H54 (cell line): ENCODE measurements at places on chromosomes 3 and 15.

GRCh38 chr3:152084441-152085158 is 184.1 kb upstream of the MBNL1 start:
- no peak for DNase-seq

- DNase-seq: no peak
These were observed 555.9 kb downstream of the RSL24D1 start for GRCh38 chr15:54640873-54641272.

GRCh38 chr3:101120039-101120438 is 126.8 kb upstream of the ABI3BP start:
- no peak for DNase-seq

DNA sequence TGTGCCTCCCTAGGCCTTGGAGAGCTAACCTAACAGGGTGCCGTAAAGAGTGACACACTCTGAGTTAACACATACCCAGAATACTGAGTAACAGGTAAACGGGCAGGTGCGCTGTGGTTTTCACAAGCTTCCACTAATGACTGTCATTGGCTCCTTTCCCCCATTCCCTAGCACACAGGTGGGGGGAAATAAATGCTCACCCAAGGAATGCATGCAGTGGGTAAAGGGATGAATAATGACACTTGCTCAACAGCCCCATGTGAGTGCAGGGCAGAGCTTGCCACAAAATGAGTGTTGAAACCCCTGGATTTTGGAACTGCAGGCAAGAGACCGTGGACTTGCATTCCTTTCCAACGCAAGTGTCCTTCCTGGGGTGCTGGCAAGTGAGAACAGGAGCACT is 57.6 kb downstream of the ADAMTS17 start:
- DNase-seq: no peak

DNA sequence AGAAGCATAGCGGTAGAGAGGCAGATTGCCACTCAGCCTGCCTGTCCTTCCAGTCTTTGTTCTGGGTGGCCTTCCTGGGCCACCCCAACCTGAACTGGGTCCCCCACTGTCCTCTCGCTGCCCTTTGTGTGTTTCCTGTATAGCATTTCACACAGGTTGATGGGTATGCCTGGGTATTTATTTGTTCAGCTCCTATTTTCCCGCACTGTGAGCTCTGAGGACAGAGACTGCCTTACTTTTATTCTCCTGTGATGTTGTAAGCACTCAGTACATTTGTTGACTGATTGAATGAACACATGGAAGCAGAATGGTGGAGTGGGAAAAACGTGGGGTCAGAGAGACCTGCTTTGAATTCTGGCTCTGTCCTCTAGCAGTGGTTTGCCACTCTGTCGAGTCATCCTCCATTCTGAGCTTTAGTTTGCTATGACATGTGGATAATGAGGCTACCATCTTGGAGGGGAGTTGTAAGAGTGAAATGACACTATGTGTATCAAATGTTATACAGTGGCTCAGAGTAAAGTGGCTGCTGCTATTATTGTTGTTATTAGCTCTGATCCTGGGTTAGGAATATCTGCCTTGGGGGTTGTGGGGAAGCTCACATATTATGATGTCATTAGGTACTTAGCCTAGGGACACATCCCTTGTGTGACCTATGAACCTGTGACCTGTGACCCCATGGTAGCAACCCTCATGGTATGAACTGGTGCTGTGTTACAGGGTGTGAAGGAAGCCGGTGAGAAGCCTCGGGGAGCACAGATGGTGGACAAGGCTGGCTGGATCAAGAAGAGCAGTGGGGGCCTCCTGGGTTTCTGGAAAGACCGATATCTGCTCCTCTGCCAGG is 6.4 kb downstream of the PLEKHO2 start:
- no peak for DNase-seq

- DNase-seq: no peak
These were observed 20.1 kb upstream of the IGF1R start for GRCh38 chr15:98628216-98628615.

- no peak for DNase-seq
These were observed 793.0 kb downstream of the MCTP2 start for GRCh38 chr15:95024351-95024750.

DNA sequence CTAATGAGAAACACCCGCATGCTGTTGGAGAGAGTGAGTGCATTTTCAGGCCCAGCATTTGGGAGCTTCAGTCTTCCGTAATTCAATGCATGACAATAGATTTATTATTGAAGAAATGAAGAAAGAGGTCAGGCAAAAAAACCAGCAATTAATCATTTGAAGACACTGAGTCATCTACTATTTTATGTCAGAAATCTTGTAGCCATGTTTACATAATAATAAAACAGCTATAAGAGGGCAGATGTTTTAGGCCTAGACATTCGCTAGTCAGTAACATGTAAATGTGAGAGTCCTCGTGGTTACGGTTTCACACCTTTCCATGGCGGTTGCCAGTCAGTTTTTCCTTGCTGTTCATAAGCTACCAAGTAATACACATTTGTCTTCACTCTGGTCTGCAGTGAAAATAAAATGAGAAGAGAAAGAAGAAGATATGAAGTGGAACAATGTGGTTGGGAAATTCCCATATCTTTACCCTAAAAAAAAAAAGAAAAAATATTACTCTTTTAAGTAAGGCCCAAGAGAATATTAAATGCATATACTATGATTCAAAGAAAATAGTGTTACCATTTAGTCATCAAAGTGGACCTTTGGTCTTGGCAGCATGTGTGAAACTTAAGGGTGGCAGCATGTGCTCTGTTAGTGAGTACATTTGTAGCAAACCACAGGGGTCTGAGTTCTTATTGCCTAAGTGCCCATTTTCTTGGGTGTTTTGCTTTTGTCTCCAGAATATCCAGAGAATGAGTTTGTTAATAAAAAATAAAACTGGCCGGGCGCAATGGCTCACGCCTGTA is 140.5 kb upstream of the TBL1XR1 start:
- no peak for DNase-seq

DNA sequence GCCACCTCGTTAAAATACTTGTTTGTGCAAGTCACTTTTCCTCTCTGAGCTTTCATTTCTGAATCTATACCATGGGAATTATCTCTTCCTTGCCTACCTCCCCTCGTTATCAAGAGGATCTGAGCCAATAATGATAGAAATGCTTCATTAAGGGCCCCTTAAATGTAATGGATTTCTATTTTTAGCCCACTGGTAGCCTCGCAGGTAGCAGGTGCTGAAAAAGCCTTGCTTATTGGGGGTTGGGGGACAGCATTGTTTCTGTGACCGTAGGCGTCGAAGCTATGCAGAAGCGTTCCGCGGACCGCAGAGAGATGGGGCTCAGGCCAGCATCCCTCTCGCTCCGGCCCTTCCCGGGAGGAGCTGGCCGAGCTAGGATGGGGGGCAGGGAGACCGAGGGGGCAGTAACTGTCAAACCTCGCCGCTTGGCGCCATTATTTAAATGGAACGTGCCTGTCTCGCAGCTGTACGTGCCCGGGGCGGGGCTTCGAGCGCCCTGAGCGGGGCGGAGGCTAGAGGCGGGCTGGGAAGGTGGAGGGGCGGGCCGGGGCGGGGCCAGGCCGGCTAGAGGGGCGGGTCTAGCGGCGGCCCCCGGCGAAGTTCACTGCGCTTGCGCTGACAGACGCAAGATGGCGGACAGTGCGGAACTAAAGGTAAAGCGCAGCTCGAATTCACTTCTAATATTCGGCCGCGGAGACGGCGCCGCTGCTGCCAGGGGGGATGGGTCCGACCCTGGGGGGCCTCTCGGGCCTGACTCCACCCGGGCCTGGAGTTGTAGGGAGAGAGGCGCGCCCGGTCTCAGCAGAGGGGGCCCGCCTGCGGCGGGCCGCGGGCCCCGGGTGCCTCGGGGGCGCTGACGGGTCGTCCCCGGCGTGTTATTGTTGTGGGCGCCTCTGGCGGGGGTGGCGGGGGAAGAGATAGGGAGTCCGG is at the start of gene PIAS1:
Gene PIAS1 (plus strand): TSS at position 615 of the 927 bp plus-strand sequence. CDS start 12 bp downstream, at position 627.
- peak; percentile 65 for DNase-seq

- DNase-seq: peak; percentile 65
These were observed 4.4 kb upstream of the SYNM start for GRCh38 chr15:99100245-99101173.

- DNase-seq: no peak
These were observed 20.6 kb upstream of the UBE2E1 start for GRCh38 chr3:23785097-23785645.

DNA sequence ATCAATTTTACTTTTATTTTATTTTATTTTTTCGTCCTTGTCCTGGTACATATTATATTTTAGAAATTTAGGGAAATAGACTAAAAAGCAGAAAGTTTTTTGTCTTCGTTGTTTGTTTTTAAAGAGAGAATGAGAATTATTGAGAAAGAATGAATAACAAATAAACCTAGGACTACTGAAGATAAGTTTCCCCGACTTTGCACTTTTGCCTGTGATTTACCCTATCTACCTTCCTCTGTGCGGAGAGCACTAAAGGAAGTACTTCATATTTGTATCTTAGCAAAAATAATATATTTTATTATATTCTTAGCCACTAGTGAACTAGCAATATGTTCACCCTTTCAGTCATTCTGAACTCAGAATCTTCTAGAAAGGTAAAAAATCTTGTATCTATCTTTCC is 60.6 kb downstream of the ECT2 start:
- no peak for DNase-seq

DNA sequence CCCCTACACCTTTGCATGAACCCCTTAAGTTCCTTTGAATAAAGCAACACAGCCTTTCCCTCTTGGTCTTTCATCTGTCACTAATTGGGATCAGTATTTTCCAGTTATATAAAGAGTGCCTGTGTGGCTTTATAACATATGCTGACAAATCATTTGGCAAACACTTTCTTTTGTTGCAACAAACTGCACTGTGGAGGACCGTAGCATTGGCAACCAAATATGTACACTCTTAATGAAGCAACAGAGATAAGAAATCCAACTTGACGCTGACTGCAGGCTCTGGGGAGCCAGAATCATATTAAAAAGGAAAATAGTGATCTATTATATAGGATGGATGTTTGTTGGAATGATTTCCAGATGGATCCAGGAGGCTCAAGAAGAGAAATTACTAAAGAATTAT is 120.1 kb upstream of the PRICKLE2 start:
- DNase-seq: no peak

DNA sequence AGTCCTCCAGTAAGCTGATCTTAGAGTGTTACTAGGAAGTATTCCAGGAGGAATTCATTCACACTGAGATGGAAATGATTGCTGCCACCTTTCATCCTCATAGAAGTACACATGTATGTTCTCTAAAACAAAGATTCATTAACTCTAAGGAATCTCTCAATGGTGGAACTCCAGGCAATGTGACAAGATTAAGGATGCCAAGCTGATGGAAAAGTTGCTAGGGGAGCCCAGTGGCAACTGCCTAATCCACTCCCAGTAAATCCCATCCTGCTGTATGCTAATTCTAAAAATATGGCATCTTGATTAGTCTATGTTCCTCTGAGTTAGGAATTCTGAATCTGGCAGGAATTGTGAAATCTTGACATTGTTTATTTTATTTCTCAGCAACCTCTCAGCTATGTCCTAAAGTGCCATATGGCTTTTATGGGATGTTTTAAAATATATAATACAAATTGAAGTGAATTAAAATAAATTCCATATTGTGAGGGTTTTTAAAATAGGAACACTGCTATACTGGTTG is 210.0 kb upstream of the TRIM42 start:
- no peak for DNase-seq

- DNase-seq: no peak
These were observed 100.6 kb upstream of the PRR20G start for GRCh38 chr3:127388427-127388826.

- no peak for DNase-seq
These were observed 8.3 kb downstream of the ANKRD63 start for GRCh38 chr15:40274350-40275274.
